ENCODE measurements at places on chromosomes 7 and 10.

DNA sequence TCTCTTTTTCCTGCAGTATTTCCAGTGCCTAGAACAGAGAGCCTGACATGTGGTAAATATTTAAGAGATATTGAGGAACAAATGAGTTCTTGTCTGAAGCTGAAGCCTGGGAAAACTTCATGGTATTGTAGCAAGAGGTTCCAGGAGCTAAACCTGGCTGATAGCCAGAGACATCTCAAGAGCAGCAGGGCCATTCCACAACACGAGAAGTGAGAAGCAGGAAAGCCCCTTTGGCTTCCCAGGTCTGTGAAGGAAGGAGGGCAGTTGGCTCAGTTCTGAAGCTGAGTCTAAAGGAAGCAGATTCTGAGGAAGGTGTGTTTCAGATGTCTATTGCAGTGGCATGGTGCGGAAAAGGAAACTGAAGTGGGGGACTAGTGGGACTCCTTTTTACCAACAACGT lies 63.8 kb upstream of the FAM204A start:
- no peak for DNase-seq

DNA sequence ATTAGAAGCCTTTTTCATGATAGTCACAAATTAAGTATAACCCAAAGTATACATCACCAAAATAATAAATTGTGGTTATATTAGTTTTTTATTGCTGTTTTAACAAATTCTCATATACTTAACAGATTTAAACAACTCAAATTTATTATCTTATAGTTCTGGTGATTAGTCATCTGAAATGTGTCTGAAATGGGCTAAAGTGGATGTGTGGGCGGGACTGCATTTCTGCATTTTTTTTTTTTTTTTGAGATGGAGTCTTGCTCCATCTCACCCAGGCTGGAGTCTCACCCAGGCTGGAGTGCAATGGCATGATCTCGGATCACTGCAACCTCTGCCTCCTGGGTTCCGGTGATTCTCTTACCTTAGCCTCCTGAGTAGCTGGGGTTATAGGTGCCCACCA lies 891.5 kb upstream of the CELF2 start:
- no peak for DNase-seq

- DNase-seq = no peak
These were observed 246.0 kb upstream of the SHH start for GRCh38 chr7:156058248-156058647.

DNA sequence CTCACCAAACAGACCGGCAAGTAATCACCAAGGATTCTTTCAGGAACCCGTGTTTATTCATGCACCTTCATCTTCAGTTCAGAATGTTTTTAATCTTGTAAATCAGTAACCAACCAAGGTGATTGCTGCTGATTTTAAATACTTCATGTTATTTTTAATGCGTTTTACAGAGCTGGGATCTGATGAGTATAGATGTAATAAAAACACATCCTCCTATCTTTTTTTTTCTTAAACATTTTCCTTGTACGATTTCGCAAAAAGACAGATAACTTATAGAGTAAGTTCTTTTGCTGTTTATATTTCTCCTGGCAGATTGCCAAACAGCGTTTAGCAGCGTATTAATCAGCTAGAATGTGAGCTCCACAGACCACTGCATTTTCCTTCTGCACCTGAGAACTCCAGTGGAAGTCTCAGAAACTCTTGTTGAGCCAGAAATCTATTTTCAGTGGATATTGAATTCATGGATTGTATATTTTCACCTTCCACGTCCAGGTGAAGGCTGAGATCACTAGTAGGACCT lies 397.8 kb upstream of the NRP1 start:
- DNase-seq = no peak

GRCh38 chr10:76141376-76141775 lies 710.0 kb downstream of the LRMDA start:
- no peak for DNase-seq

DNA sequence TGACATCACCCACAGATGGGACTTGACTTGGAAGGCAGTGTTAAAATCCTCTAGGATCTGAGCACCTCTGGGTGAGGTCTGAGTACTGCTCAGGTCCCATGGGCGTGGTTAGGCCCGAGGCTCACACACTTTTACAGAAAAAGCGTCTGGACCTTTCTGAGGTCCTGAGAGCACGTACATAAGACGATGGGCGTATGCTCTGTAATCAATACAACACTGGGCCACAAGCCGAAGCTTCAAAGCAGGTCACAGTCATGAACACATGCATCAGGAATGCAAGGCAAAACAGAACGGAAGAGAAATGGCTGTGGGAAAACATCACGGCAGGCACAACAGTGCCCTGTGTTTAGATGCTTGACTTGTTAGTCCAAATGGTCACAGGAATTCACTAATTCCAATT lies 112.2 kb downstream of the LARP4B start:
- DNase-seq = no peak

- DNase-seq = no peak
These were observed 116.0 kb downstream of the PTPN20 start for GRCh38 chr10:47027108-47027783.

All from stimulated activated CD4-positive, alpha-beta T cell treated with anti-CD3 and anti-CD28 coated beads, Interleukin-15, amount 100 ng/mL, for 24 hours (primary cell).